ENCODE measurements at places on chromosomes 16 and 17. TPM values are rescaled to one million over a fixed set of nuclear protein-coding genes. Genes with fewer than 3 reads are reported as not detected.

DNA sequence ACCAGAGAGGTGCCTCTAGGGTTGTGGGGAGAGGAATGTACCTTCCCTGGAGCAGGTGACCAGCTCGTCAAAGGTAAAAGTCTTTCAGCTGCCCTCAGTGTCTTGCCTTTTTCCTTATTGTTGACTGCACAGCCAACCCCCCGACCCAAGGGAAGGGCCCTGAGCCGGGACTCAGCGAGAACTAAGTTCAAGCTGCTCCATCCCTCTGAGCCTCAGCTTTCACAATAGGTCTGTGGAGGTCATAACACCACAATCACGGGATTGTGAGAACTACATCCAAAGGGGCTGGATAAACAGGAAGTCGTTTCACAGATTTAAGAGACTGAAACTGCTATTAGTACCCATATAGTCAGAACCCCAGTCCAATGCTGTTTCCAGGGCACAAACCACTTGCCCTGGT is 2.6 kb upstream of the KRT36 start:
- no peak for DNase-seq

GRCh38 chr17:27620721-27621120 is 10.3 kb upstream of the LGALS9 start:
- no peak for DNase-seq

GRCh38 chr17:1367351-1367745 is 32.7 kb downstream of the YWHAE start:
- DNase-seq: no peak

- DNase-seq: no peak
These were observed 254.4 kb upstream of the CCL2 start for GRCh38 chr17:34000639-34001038.

GRCh38 chr17:39529455-39529854 is 68.2 kb downstream of the CDK12 start:
- DNase-seq: no peak

GRCh38 chr16:84358601-84359295 is 9.6 kb upstream of the ATP2C2 start:
- no peak for DNase-seq

The TGFB1I1 gene
- 85.5 TPM for total RNA-seq

The TBC1D3E gene
- total RNA-seq: not detected

The ZDHHC1 gene
- 23.2 TPM for total RNA-seq

The RAB34 gene
- total RNA-seq: 70.2 TPM
